ENCODE measurements at places on chromosomes 6 and 20.

DNA sequence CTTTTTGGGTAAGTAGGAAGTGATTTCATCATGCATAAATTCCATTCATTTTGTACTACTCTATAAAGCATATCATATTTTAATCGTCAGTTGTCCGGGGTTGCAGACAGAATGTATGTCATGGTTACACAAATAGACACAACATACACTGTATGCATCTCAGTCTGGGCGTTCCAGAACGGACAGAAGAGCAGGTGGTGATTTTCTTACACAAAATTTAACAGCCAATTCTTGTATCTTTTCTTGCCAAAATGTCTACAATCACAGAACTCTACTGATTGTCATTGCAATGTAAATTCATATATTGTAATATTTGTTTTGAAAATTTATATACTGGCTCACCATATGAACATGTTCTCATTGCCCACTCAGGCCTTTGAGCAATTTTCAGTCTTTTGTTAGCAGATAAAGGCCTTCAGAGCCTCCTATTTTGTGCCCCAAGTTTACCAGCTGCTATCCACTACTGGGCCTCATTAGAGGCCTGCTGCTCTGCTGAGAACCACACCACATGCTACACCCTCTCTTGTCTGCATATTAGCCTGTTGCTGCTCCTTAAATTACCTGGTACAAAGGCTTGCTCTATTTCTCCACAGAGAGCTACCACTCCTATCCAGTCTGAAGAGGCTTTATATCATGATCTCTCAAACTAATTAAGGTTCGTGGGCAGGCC lies 61.5 kb downstream of the PRDM13 start:
- DNase-seq: no peak

DNA sequence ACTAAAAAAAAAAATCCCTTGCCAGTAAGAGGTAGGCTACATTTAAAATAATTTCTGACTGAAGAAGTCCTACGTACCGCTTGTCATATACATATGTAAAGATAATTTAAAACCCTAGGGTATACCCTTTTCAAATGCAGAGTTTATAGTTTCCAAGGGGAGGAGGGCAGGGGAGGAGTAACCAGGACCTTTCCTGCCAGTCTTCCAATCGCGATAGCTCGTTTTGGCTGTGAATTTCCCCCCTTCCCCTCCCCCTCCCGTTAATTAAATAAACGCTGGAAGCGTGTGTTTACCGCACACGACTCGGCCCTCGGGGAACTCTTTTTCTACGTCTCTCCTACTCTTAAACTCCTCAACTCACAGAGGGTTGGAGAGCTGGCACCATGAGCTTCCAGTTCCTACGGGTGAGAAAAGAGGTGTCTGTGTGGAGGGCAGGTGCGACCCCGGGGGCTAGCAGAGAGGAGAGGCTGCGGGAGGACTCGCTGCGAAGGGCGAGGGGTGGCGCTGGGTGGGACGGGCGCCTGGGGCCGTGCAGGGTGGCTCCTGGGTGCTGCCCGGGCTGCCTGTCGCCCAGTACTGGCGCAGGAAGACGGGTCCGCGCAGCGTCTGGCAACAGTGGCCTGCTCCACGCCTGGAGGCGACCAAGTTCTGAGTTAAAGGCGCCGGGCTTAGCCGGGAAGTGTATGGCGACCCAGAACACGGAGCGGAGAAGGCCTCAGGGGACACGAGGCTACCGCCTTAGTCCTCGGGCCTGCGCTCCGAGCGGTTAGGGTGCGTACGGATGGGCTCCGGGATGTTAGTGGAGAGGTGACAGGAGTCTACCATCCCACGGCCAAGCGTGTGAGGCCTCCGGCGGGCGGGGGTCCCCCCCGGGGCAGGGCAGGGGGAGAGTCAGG lies 4.1 kb upstream of the TFAP2C start:
- DNase-seq: no peak

GRCh38 chr6:116445102-116445501 lies 16.1 kb upstream of the CALHM6 start:
- no peak for DNase-seq

DNA sequence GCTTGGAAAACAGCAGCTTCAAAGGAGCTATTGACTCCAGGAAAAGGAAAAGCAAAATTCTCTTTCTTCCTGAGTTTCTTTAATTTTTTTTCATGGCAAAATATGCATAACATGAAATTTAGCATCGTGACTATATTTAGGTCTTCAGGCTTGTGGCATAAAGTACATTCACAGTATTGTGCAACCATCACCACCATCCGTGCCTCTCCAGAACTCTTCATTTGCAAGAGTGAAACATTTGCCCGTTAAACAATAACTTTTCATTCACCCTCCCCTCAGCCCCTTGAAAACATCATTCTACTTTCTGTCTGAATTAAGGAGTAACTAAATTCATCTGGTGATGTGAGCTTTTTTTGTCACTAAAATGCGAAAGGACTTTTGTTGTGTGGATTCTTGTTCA lies 251.7 kb downstream of the PHACTR1 start:
- DNase-seq: peak; percentile 72

DNA sequence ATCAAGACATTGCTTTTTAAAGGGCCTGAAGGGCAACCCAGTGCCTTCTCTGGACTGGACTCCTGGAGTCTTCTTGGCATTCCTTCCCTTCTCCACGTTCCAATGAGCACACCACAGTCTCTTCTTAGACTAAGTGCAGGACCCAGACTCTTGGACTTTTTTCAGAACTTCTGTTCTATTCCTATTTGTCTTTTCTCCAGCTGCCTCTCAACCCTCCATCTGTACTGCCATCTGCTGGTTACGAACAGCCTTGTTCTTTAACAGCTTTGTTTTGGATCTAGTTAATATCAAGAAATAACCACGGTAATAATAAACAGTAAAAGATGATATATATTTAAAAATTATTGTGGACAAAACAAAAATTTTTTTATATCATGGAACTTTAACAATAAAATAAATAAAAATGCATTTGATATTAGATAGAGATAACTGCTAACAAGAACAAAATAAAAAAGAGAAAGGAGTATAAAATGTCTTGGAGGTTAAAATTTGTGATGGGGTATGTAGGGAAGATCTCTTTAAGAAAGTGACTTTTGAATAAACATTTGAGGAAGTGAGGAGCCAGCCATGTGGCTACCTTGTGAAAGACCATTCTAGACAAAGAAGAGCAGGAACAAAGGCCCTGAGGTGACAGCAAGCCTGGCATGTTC lies 105.1 kb upstream of the HCRTR2 start:
- DNase-seq: peak; percentile 16

- DNase-seq: no peak
Observed at GRCh38 chr6:158865769-158866168, 46.6 kb upstream of the EZR start.

GRCh38 chr6:127967708-127968107 lies 66.8 kb upstream of the THEMIS start:
- peak; percentile 92 for DNase-seq

GRCh38 chr20:45798935-45799642 lies 7.3 kb downstream of the DNTTIP1 start:
- DNase-seq: peak; percentile 40

DNA sequence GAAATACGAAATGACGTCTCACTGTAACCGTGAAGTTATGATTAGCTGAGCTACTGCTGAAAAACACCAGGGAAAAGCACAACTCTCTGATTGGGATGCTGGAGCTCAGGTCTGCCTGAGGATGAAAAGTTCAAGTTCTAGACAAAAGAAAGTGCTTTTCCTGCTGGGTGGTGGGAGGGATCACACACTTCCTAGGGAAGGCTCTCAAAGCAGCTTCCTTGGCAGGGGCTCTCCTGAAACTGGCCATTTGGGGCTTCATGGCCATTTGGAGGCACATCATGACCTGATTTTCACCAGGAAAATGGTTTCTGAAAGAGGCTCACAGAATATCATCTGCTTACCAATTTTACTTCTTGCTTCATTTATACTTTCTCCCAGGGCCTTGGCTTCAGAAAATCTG lies 97.1 kb upstream of the KCNK16 start:
- DNase-seq: no peak

DNA sequence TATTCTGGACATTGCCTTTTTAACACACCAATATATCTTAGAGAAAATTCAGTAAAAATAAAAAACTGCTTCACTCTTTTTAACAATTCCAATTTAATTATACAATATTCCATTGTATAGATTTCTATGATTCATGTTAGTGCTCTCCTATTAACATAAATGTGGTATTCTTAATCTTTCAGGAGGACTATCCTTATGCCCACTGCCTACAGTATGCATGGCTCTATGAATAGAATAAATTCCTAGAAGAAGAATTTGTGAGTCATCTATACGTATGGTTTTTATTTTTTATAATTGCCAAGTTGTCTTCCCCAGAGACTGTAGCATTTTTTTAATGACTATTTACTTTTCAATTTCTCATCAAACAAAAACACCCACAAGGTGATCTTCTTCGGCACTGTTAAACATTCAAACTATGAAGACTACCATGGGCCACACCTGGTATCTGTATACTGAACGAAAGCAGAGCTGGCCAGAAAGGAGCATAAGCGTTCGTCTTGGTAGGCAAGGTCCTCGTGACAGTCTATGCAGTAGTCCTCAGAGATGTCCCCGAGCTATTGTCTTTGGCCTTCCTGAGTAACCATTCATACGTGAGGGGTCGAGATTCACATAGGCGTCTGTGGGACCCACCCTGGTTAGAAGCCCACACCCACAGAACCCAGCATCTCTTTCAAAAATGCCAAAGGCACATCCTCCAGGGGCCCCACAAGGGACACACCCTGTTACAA lies 74.6 kb downstream of the KIF16B start:
- no peak for DNase-seq

DNA sequence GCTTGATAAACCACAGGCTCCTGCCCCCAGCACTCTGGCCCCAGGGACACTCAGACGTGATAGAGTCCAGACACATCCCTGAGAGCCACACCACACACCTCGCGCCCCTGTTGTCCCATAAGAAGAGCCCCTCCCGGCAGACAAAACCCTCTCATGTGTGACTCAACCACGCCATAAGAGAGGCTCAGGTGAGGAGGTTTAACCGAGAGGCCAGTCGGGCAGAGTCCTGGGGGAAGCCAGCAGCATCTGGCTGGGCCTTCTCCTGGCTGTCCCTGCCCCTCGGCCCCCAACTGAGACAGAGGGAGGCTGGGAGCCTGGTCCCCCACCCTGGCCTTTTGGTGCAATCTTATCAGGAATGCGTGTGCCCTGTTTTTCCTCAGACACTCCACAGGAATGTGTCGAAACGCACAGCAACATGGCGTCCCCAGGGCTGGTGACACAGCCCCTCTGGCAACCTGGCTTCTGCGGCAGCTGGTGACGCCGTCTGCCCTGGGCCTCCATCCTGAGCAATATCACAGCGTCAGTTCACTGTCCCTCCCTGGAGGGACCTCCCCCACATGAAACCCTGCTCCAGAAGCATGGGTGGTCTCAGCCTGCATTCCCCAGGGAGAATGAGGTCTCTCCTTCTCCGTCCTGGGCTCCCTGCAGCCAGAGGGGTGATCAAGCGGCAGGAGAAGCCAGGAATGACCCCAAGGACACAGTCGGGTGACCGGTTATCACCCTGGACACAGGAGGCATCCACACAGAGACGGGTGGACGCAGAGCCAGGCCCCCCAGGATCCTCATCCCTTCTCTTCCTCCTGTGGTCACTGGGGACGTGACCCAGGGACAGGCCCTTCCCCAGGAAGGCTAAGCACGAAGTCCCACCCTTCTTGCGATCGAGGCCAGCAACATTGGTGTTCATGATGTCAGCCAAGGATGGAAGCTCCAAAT lies 156.6 kb upstream of the AFDN start:
- no peak for DNase-seq

GRCh38 chr20:53402233-53403005 lies 191.2 kb downstream of the ZNF217 start:
- DNase-seq: no peak

GRCh38 chr6:10048370-10049297 lies 366.2 kb downstream of the TFAP2A start:
- DNase-seq: no peak

GRCh38 chr6:101114703-101115102 lies 233.6 kb upstream of the ASCC3 start:
- peak; percentile 49 for DNase-seq

DNA sequence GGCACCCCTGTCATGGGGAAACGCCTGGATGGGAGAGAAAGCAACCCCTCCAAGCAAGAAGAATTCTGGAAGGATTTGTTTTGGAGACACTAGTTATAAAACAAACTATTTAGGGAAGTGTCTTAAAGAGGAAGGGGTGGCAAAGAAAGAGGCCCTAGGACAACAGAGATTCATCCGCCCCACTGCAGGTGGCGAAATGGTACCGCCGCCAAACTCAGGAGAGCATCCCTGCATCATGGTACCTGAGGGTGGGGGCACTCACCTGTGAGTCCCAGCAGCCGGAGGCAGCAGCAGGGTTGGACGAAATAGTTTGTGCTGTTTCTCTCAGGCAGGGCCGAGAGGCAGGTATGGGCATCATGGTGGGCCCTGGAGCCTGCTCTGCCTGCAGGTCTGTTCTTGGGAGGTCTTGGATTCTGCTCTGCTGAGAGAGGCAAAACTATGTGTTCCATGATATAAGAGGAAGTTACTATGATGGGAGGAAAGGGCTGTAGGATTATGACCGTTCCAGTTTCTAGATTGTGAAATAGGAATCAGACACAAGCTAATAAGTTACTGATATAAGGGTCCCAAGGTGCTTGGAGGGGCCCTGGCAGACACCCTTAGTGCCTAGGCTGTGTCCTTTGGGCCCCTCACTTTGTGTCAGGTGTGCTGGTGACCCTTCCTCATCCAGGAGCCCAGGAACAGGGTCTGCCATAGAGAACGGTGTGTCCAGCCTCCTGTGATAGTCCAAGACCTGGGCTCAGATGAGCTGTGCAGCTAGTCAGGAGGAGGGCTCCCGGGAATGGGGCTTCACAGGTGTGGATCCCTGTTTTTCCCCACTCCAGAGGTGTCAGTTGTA lies 20.4 kb downstream of the SIRPD start:
- DNase-seq: no peak

DNA sequence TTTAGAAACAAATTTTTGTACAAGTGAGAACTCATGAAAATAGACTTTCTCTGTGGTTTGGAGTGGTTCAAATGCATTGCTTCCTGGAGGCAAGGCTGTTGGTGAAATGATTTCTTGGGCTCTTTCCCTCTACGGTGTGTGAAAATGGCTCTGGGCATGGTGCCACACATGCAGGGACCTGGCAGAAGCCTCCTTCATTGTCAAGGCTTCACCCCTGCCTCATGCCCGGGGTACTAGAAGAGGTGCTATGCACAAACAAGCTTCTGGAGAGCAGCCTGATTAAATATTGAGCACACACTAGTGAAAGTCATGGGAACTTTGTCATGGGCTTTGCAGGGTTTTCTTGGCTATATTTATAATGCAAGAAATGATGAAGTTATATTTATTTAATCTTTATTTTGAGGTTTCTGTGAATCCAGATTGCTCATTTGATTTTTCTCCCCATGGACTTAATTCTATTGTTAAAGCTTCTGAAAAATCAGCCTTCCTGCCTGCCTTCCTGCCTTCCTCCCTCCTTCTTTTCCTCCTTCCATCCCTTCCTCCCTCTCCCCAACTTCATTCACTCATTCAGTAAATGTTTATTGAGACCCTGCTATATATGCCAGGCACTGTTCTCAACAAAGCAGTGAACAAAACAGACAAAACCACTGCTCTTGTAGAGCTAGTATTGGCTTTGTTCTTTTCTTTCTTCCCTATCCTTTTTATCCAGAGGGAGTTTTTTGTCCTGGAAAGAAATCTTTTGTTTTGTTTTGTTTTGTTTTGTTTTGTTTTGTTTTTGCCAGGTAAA lies 21.0 kb downstream of the C6orf89 start:
- DNase-seq: no peak
